ENCODE measurements at places on chromosomes 5 and 9. TPM values are rescaled to one million over a fixed set of nuclear protein-coding genes. Genes with fewer than 3 reads are reported as not detected.

DNA sequence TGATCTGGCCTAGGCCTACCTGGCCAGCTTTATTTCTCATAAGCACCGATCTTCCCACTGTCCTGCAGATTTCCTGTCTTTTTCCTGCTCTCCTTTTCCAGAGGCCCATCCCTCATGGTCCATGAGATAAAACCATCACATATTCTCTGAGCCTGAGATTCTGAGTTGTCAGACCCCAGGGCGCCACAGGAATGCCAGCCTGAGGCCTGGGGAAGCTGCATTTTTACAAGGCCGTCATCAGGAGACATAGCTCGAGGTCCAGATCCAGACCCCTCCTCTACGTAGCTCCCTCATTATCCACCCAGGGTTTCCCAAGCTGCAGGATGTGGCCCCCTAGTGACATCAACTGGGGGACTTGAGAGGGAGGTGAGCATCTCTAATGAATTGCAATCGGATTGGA, 204.3 kb downstream of the ATPSCKMT start:
- H3K36me3 ChIP-seq: no peaks in the 10 kb centered on the region
- no peak overlapping the region for H3K27ac ChIP-seq
- no peaks in the 10 kb centered on the region for H3K27me3 ChIP-seq
- no peak for DNase-seq

- H3K36me3 ChIP-seq: peaks cover 13% of the 10 kb centered on the region
- H3K27me3 ChIP-seq: no peaks in the 10 kb centered on the region
Observed at GRCh38 chr5:140480310-140481014, 67.0 kb upstream of the EIF4EBP3 start.

DNA sequence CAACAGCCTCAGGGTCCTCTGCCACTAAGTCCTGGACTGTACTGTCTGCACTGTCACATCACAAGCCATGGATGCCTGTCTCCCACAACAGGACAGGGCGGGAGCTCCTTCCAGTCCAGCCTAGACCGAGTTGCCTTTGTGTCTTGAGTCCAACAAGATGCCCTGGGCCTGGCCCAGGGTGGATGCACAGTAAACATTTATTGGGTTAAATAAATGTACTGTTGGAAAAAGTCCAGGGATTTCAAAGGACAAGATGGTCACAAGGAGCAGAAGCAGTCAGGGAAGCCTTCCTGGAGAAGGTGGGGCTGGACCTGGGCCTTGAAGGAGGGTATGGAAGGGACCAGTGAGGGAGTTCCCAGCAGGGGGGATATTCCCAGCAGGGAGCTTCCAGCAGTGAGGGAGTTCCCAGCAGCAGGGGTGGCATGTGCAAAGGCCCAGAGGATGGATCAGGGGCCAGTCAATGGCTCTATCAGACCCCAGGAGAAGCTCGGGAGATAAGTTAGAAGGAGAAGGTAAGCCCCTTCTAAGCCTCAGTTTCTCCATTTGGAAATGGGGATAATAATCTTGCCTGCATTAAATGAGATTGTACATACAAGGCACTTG, 72.7 kb upstream of the NEURL1B start:
- H3K4me1 ChIP-seq: peaks cover 3% of the 10 kb centered on the region
- no peaks in the 10 kb centered on the region for H3K36me3 ChIP-seq
- no peak overlapping the region for H3K4me3 ChIP-seq

Gene SV2C
- 0.11 TPM for total RNA-seq

DNA sequence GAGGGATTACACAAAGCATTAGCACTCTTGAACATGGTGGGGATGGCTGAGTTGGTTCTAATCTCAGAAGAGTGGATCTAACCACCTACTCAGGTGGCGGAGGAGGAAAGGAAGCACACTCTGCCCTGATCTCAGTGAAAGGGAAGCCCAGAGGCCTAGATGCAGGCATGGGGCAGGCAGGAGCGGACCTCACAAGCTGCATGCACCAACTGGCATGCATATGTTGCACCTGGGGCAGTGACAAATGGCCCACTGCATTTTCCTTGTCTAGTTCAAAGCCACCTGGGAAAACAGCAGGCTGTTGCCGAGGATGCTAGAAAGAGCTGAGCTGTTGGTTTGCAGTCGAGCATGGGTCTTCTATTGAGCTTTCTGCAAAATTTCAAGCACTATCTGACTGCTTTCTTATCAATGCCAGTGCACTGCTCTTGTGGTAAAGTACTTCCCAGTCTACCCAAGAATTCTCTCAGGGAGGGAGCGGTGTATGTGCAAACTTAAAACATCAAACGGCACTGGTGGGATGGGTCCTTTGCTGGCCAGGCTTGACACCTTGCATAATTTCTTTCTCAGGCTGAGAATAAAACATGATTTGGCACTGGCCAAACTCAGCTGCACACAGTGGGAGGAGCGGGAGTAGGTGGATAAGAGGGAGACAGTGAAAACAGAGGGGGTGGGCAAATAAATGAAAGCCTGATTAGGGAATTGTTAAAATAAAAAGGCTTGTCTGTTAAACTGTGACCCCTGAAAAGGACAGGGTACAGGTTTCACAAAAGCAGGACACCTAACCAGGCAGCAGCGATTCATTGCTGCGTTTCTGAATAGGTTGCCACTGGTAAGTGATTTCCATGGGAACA, 108.9 kb downstream of the MARCHF3 start:
- no peaks in the 10 kb centered on the region for H3K4me1 ChIP-seq
- no peaks in the 10 kb centered on the region for H3K36me3 ChIP-seq
- no peaks in the 10 kb centered on the region for H3K27me3 ChIP-seq
- no peak overlapping the region for H3K4me3 ChIP-seq
- no peak overlapping the region for H3K27ac ChIP-seq

GRCh38 chr5:122844136-122844909, 1.1 kb upstream of the SNX24 start:
- peak overlapping the region; percentile 86 for H3K4me3 ChIP-seq
- DNase-seq: peak; percentile 19
- peak overlapping the region; percentile 93 for H3K27ac ChIP-seq
- no peaks in the 10 kb centered on the region for H3K36me3 ChIP-seq

GRCh38 chr9:89640801-89641200, 36.0 kb downstream of the GADD45G start:
- H3K36me3 ChIP-seq: no peaks in the 10 kb centered on the region
- no peak for DNase-seq
- no peak overlapping the region for H3K27ac ChIP-seq

Gene FCN2
- total RNA-seq: 0.93 TPM

Gene TAL2
- total RNA-seq: not detected

DNA sequence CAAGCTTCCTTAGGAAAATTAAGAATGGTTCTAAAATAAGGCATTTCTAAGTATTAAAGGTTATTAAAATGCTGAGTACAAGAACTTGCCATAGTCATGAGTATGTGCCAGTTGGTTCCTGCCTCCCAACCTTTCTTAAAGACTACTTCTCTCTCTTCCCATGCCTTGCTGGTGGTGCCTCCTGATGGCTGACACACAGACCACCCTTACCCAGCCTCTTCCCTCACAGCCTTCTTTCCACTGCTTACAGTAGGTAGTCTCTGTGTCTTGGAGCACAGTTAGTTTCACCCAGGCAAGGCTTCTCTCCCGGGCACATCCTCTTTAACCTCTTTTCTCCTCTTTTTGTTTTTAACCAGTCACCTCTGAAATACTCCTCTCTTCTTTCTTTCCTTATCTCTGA, 20.6 kb upstream of the GPR150 start:
- DNase-seq: no peak
- no peaks in the 10 kb centered on the region for H3K4me1 ChIP-seq
- no peaks in the 10 kb centered on the region for H3K36me3 ChIP-seq
- no peak overlapping the region for H3K4me3 ChIP-seq
- H3K27me3 ChIP-seq: no peaks in the 10 kb centered on the region

Gene SPINK7
- not detected for total RNA-seq

GRCh38 chr5:553874-554273, 29.6 kb upstream of the SLC9A3 start:
- no peaks in the 10 kb centered on the region for H3K4me1 ChIP-seq
- no peak overlapping the region for H3K27ac ChIP-seq
- H3K27me3 ChIP-seq: no peaks in the 10 kb centered on the region
- no peak overlapping the region for H3K4me3 ChIP-seq

Gene TMEM267
- 24.6 TPM for total RNA-seq

- H3K4me1 ChIP-seq: no peaks in the 10 kb centered on the region
- H3K4me3 ChIP-seq: no peak overlapping the region
- no peaks in the 10 kb centered on the region for H3K27me3 ChIP-seq
- DNase-seq: no peak
- no peak overlapping the region for H3K27ac ChIP-seq
Observed at GRCh38 chr5:1356873-1357787, 12.2 kb upstream of the CLPTM1L start.

Gene KCNMB1
- 0.29 TPM for total RNA-seq

GRCh38 chr9:34123682-34124081, 2.8 kb downstream of the DCAF12 start:
- H3K4me1 ChIP-seq: peaks cover 34% of the 10 kb centered on the region
- H3K4me3 ChIP-seq: no peak overlapping the region
- H3K27ac ChIP-seq: no peak overlapping the region
- no peaks in the 10 kb centered on the region for H3K27me3 ChIP-seq
- peaks cover 7% of the 10 kb centered on the region for H3K36me3 ChIP-seq

Gene HCN1
- 0.40 TPM for total RNA-seq

Gene SEC24A
- 40.3 TPM for total RNA-seq

DNA sequence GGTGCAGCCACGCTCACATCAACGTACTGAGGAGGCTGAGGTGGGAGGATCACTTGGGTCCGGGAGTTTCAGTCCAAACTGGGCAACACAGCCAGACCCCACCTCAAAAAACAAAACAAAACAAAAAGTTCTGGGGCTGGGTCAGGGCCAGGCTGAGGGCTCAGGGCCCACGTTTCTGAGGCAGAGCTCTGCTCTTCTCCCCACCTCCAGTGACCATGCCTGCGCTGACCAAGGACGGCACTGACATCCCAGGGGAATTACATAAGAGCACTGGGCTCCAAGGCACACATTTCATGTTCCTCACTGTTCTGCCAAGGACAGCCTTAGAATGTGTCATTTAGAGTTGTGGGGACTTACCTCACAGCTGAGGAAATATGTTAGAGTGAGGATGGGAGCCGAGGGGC, 40.4 kb upstream of the TESK1 start:
- DNase-seq: no peak
- H3K4me1 ChIP-seq: peaks cover 7% of the 10 kb centered on the region
- peak overlapping the region; percentile 2 for H3K27ac ChIP-seq
- no peaks in the 10 kb centered on the region for H3K27me3 ChIP-seq

Gene RGS7BP
- total RNA-seq: 0.33 TPM

- H3K4me3 ChIP-seq: no peak overlapping the region
- no peaks in the 10 kb centered on the region for H3K27me3 ChIP-seq
- H3K36me3 ChIP-seq: no peaks in the 10 kb centered on the region
- DNase-seq: peak; percentile 20
- H3K4me1 ChIP-seq: no peaks in the 10 kb centered on the region
Observed at GRCh38 chr5:176639981-176640380, 7.3 kb upstream of the TSPAN17 start.

Gene ACER2
- 2.6 TPM for total RNA-seq

GRCh38 chr9:123176949-123177348, 91.4 kb downstream of the STRBP start:
- no peaks in the 10 kb centered on the region for H3K36me3 ChIP-seq
- no peak overlapping the region for H3K27ac ChIP-seq
- no peak for DNase-seq
- no peaks in the 10 kb centered on the region for H3K27me3 ChIP-seq
